ENCODE measurements at places on chromosomes 13 and 19.
A peak's percentile ranks its signal among the peaks of the same experiment; 100 is the strongest.

DNA sequence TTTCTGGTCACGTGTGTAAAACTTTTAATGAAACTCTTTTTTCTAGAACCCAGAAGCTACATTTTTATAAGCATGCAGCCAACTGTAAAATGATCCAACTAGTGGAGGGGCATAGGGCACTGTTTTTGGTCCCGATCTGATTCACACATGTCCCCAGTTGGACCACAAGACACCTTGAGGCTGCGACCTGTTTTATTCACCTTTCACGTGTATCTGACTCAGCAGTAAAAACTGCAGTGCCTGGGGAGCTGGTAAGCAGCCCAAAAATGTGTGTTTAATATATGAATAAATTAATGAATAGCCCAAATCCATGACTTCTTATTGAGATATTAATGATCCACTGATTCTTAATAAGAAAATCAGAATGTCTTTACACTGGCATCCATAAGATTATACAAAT, 140.4 kb downstream of the COL4A1 start:
- DNase-seq, result no peak

GRCh38 chr19:35833972-35834371, 18.3 kb downstream of the NPHS1 start:
- no peak for DNase-seq

GRCh38 chr19:43760941-43761340, 6.2 kb upstream of the SMG9 start:
- DNase-seq, result no peak

- no peak for DNase-seq
Measured at GRCh38 chr19:1584500-1585242, 8.0 kb downstream of the MBD3 start.

DNA sequence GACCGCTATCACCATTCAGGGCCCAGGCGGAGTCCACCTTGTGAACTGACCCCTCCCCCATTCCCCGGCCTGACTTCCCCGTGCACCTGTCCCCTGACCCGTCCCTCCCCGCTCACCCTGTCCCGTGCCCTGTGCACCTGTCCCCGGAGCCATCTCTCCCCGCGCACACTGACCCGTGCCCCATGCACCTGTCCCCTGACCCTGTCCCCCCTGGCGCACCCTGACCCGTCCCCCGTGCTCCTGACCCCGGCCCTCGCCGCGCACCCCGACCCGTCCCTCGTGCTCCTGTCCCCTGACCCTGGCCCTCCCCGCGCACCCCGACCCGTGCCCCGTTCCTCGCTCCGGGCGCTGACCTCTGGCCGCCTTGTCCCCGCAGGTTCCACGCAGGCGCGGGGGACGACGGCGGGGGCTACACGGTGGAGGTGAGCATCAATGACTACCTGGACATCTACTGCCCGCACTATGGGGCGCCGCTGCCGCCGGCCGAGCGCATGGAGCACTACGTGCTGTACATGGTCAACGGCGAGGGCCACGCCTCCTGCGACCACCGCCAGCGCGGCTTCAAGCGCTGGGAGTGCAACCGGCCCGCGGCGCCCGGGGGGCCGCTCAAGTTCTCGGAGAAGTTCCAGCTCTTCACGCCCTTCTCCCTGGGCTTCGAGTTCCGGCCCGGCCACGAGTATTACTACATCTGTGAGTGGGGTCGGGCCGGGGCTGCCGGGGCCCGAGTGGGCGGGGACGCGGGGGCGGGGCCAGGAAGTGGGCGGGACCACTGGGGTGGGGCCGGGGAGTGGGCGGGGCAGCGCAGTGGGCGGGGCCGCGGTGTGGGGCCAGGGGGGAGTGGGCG, 9.7 kb downstream of the EFNA2 start:
- DNase-seq, result peak; percentile 55

- DNase-seq, result no peak
Measured at GRCh38 chr13:110258876-110259631, 47.9 kb downstream of the COL4A1 start.

DNA sequence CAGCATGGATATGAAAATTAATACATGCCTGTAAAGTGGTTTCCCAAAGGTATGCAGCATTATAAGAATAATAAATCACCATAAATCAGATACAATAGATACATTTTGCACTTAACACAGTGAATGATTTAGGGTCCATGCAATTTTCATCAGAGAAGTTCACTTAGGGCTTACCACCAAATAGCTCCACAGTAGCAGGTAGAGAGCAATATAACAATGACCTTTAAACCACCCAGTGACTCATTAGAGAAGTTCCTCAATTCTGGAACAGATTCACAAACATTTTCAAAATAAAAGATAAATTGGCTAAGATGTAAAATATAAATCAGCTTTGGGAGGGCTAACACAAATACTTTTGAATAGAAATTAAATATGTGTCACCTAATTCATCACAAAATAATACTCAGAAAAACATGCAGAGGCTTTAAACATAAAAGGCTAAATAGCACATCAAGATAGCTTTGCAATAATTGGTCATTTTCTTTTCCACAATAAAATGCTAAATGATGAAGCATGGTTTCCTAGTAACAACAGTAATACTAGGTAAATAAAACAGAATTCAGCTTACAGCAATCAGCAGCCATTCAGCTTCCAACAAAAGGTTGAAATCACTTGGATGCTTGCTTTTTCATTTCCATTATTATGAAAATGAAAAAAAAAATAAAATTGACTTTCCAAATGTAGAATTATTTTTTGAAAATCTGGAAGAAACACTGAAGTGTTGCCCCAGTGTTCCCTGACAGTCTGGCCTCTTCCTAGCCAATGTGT, 84.3 kb upstream of the NBEA start:
- DNase-seq, result no peak

DNA sequence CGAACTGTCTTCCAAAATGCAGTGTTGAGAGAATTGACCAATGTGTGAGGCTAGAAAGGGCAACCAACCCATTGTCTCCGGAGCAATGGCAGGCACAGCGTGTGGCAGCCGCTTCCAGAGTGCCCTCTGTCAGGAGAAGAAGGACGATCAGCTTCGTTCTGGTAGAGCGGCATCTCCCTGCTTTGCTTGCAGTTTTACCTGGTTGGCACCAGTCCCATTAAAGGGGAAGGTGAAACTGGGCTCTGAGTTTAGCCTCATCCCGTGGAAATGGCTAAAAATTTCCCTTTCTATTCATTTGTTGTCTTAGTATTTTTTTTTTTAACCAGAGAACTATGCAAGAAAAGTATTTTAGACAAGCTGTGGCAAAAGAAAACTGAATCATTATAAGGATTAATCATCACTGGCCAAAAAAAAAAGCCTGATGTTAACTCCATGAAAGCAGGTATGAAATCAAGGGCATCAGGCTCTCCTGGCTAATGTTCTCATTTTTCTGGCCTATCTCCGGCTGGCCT, 81.5 kb upstream of the SLC7A1 start:
- peak; percentile 25 for DNase-seq

DNA sequence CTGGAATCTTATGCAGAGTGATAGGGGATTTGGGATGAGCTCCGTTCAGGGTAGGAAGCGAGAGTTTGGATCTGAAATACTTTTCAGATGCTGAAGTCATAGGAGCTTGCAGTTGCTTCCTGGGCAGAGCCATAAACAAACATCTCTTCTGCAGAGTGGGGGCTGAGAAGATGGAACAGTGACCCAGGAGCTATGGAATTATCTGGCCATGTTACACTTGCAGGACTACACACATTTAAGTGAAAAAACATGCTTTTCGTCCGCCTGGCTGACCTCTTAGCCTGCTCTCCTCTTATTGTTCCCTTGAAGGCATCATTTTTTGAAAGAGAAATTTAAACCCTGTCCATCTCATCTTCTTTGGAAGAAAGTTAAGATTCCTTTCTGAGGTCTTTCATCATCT, 40.7 kb downstream of the PSG11 start:
- DNase-seq, result no peak

GRCh38 chr19:29878973-29879654, 62.9 kb upstream of the URI1 start:
- peak; percentile 19 for DNase-seq

GRCh38 chr13:73467125-73467524, 408.3 kb downstream of the KLF5 start:
- DNase-seq, result no peak

GRCh38 chr13:32911506-32911905, 104.7 kb upstream of the KL start:
- peak; percentile 75 for DNase-seq

DNA sequence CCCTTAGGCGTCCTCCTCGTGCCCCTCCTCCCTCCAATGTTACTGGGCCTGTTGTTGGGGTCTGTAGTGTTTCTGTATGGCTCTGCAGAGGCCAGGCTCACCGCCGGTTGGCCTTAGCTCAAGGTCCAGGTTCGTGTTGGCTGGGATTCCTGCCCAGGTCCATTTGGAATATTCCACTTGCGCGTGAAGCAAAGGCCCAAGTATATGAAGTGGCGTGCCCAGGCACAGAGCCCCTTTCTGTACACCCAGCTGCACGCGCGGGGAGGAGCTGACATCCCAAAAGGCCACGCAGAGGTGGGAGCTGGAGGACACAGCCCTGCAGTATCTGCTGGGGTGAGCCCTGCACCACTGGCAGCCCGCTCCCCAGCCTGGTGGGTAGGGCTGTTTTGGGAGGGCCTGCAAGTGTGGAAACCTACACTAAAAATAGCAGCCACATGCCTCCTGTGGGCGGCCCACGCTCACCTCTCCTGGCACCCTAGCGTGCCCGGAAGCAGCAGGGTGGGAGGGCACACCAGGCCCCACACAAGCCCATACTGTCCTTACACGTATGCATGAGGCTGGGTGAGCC, 30.2 kb downstream of the CRTC1 start:
- no peak for DNase-seq

DNA sequence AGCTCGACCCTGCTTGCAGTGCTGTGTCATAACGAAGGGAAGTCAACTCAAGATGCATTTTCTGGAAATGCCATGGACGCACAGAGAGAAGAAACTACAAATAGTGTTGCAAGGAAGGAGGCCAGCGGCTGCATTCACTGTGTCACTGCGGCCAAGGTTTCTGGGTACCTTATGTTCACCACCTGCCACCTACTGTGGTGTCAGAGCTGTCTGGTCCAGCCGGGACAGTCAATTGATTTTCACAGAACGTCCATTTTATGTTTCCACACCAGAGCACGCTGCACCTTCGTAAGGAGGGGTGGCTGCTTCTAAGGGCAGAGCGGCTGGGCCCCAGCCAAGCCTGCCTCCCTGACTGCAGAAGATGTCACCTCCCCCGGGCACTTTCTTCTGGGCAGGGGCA, 17.7 kb downstream of the TSHZ3 start:
- no peak for DNase-seq

DNA sequence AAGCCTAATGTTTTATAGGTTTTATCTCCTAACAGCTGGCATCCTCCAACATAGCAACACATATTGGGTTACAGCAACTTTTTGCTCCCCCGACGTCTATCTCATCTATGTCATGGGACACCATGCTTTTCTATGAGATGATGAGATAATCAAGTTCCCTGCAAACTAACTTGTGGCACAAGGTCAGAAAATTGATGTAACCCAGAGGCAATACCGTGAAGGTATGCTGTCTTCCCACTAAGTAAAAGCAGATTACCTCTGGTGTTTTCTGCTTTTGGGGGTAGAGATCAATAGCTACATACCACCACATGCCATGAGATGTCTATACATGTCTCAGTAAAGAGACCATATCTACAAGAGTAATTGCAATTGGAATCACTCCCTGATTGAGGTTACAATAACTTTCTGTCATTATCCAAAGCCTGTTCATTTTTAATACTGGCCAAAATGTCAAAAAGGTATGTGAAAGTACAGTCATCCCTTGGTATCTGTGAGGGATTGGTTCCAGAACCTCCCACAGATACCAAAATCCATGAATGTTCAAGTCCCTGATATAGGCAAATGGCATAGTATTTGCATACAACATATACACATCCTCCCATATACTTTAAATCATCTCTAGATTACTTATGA, 131.3 kb downstream of the CYSLTR2 start:
- DNase-seq, result no peak

GRCh38 chr13:50334115-50334778, 319.0 kb downstream of the KCNRG start:
- peak; percentile 31 for DNase-seq

- no peak for DNase-seq
Measured at GRCh38 chr19:46299695-46300094, 2.9 kb downstream of the HIF3A start.

GRCh38 chr13:63942372-63942771, 2526.7 kb upstream of the PCDH20 start:
- no peak for DNase-seq

DNA sequence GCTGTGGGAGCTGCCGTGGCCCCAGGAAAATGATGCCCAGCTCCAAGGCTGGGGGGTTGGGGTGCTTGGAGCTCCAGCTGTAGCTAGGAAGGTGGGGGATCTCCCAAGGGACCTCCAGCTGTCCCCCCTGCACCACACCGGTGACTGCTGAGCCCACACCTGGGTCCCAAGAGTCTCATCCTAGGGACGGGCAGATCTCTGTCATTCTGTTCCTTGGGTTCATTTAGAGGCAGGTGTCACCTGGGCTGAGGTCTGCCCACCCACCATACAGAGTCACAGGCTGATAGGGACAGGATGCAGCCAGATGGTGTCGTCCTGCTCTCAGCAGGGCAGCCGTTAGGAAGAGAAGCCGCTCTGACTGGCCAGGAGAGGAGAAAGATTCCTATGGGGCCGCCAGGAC, 5.3 kb downstream of the F2RL3 start:
- DNase-seq, result no peak

- DNase-seq, result peak; percentile 47
Measured at GRCh38 chr13:40982772-40983171, 36.3 kb downstream of the ELF1 start.

DNA sequence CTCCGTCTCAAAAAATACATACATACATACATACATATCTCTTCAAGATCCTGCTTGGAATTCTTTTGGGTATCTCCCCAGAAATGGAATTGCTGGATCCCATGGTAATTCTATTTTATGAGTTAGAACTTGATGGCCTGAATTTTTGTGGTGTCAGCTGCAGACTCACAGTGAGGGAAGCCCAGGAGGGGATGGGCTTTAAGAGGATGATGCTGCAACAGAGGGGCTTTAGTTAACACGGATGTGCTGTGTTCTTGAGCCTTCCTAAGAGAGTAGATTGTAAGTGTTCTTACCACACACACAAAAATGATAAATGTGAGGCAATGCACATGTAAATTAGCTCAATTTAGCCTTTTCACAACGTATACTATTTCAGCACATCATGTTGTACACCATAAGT, 31.8 kb downstream of the CACNG6 start:
- DNase-seq, result no peak

- no peak for DNase-seq
Measured at GRCh38 chr13:52033039-52033438, 8.5 kb downstream of the UTP14C start.

GRCh38 chr13:33875618-33876401, 57.9 kb downstream of the RFC3 start:
- no peak for DNase-seq
